Activated CD8-positive, alpha-beta memory T cell treated with anti-CD3 and anti-CD28 coated beads for 48 hours (primary cell): ENCODE measurements at places on chromosomes 6 and 20.

GRCh38 chr20:37230200-37230599, 31.4 kb downstream of the GHRH start:
- DNase-seq, result no peak

- no peak for DNase-seq
Measured at GRCh38 chr20:35556871-35557270, 15.0 kb downstream of the ERGIC3 start.

DNA sequence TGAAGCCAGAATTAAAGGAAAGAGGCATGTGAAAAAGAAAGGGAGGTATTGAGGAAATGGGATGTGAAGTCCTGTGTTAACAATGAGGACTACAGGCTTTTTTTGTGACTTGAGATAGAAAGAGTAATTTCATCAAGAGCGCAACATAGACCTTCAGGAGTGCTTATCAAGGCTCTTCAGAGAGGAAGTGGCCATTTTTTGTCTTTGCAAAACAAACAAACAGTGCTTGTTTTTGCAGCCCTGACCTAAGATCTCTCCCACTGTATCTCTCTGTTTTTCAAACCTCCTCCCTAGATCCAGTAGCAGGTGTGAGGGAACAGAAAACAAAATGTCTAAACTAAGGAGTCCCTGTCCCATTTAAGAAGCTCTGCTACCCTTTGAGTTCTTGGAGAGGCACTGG, 710.3 kb upstream of the MARCKS start:
- no peak for DNase-seq

DNA sequence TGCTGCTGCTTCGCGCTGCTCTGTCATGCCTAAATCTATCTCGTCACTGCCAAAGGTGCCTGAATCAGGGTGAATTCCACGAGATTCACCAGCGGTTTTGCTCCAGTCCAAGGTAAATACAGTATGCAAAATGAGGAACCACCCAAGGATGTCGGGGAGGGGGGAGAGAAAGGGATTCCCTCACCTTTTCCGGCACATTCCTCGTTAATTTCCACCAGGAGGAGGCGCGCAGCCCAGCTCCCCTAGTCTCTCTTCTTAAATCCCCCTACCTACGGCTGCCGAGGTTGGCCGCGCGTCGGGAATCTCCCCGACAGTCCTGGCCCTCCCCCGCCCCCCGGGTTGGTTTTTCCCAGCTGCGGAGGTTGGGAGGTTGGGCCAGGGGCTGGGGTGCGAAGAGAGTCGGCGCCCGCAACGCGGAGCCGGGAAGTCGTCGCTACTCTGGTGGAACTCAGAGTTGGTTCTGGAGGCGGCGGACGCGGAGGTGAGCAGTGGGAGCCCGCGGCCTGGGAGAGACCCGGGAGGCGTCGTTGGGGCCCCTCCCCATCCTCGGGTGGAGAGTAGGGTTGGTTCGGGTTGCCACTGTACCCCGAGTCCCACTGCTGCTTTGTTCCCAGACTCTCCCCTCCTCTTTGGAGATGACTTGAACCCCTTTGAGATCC, at the start of gene TPBG:
Gene TPBG (plus strand): TSS at position 390 of the 659 bp plus-strand sequence. CDS start 1,145 bp downstream, outside the sequence.
- no peak for DNase-seq

DNA sequence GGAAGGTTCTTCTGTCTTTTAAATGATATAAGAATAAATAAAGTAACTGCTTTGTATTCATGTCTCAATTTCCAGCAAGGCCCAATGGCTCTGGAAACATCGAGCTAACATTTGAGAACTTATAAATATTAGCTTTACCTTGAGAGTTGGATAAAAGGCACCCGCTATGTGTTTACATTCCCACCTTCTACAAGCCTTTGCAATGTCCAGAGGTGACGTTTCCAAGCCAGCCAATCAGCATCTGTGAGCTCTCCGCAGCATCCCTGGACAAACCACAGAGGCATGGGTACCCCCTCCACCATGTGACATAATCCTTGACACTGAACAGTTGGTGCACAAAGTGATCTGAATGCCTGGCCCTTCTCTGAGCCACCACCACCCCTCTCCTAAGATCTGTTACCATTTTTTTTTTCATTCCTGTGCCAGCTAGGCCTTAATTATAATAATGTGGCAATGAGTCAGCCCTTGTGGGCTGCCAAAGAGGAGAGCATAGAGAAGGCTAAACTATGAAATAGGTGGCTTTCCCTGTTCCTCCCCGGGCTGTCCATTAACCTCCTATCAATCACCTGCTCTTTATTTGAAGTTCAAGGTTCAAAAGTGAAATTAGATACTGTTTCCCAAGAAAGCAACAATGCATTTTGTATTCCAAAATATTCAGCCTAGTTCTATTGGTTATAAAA, 4.1 kb downstream of the CBLN4 start:
- DNase-seq, result no peak

- DNase-seq, result no peak
Measured at GRCh38 chr20:44464514-44464913, 11.2 kb upstream of the TTPAL start.

- no peak for DNase-seq
Measured at GRCh38 chr20:32385541-32385940, 27.4 kb downstream of the ASXL1 start.

DNA sequence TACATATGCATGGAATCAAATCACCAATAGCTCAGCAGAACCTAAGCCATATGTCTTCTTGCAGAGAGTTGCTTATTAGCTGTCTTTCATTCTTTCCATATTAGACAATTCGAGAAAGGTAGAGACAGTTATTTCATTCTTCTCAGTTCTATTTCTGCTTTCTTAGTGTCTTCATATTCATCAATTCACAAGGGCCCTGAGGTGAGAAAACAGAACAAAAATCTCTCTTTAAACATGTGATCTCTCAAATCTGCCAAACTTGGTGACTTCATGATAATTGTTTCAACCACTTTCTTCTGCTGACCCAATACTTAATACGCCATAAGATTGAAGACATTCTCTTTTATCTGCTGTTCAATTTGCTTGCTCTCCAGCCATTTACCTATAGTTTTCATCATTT, 229.7 kb upstream of the MARCKS start:
- DNase-seq, result no peak
